Ecto neural progenitor cell (in vitro differentiated cells): ENCODE measurements at places on chromosomes 7 and 10.

DNA sequence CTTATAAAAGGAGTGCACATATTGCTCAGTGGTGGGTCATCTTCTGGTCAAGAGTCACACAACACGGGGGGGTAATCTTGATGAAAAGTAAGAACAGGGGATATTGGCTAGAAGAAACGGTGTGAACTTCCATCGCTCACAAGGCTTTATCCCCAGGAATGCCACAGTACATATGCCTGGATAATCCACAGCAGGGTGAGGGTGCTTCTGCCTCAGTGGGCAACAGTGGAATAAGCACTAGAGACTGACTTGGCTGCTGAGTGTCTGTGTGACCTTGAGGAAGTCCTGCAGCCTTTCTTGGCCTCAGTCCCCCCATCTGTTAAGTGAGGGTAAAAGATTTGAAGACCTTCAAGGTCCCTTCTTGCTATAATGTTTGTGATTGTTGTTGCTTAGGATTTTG, 44.9 kb upstream of the SHH start:
- no peak for DNase-seq

- DNase-seq = no peak
Measured at GRCh38 chr7:7970237-7970530, 1.6 kb downstream of the GLCCI1 start.

GRCh38 chr10:79463578-79464496, 18.4 kb upstream of the ZCCHC24 start:
- DNase-seq = no peak

- DNase-seq = no peak
Measured at GRCh38 chr10:80462299-80462980, 8.3 kb downstream of the TSPAN14 start.

DNA sequence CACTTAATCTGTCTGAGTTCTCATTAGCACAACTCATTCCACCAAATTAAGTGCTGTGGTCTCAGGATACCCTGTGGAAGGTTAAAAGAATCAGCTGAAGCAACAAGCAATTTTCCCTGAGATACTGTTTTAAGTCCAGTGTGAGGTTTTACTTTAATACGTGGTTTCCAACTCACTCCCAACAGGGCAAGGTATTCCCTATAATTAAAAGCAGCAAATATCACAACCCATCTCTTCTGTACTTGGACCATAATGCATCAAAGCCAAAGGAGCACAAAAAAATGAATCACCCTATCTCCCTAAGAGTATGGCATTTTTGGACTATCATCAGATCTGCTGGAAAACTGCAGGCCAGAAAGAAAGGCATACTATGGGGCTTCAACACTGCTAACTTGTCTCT, 4.9 kb downstream of the CADPS2 start:
- DNase-seq = no peak

GRCh38 chr7:47792521-47793121, 155.6 kb downstream of the PKD1L1 start:
- no peak for DNase-seq

DNA sequence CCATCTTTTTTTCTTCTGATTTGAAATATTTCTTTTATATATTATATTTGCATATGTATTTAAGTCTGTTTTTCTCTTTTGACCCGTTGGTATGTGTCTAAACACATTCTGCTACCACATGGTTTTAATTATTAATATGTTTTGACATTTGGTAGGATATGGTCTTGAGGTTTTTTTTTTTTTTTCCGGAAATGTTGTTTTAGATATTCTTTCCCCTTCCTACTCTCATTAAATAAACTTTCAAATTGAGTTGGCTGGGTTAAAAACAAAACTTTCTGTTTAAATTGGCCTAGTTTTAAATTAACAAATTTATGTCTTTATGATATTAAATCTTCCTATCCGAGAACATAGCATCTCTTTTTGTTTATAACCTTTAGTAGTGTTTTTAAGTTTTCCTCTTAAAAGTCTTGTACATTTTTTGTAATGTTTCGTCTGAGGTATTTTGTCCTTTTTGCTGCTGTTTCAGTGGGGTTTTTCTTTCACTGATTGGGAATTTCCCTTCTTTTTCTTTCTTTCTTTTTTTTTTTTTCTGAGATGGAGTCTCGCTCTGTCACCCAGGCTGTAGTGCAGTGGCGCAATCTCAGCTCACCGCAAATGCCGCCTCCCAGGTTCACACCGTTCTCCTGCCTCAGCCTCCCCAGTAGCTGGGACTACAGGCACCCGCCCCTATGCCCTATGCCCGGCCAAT, 25.4 kb downstream of the STAM start:
- DNase-seq = no peak

- DNase-seq = peak; percentile 58
Measured at GRCh38 chr7:36615852-36616540, 108.3 kb downstream of the AOAH start.

- no peak for DNase-seq
Measured at GRCh38 chr10:129030603-129030895, 436.5 kb upstream of the MGMT start.

DNA sequence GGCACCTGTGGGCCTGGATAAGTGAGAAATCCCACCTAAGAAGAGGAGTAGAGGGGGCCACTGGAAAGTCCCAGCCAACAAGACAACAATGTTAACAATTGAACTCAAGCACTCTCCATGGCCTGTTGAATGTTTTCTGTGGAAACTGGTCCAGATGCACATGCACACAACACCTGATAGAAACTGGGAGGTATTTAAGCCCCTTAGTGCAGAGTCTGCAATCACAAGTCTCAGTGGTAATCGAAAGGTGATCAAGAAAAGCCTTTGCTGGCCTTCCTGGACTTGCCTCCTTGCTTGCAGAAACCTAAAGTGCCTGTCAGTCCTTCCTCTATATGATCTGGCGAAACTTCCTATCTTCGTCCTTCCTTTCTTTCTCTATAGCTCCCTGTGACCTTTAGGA, 30.6 kb upstream of the HNRNPH3 start:
- DNase-seq = no peak
